ENCODE measurements at places on chromosomes 2 and 18.
A peak's percentile ranks its signal among the peaks of the same experiment; 100 is the strongest.

DNA sequence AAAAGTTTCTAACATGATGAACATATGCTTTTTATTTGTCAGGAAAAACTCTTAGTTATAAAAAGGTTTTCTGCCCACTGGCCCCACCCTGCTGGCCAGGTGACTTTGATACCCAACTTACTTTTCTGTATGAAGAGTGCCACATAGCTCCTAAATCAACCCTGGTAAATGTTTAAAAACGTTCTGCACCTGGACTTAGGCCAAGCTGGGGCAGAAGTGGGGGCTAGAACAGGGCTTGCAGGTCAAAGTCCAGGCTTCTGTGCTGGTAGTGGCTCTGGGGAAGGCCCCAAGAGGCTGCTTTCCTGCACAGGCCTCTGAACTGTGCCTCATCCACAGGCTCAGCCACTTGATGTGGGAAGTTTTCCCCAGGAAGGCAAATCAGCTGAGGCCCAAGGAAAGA lies 171.7 kb downstream of the ANKRD30B start:
- no peak for DNase-seq

GRCh38 chr2:190468814-190469569 lies 60.8 kb downstream of the MFSD6 start:
- peak; percentile 22 for DNase-seq

DNA sequence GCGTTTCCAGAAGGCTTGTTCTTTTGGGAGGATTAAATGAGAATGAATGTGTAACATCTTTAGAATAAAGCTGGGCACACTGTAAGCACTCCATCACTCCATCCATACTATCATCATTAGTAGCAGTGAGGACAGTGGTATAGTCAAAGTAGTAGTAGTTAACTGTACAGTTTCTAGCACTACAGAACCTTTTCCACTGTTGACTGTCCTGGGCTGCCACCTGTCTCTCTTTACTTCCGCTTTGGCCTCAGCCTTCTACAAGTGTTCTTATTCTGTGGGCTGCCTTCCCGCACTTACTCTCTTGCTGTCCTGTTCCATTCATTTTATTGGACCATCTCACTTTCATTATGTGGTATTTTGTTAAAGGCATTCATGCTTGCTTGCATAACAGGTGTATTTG lies 3.3 kb downstream of the SLC9A2 start:
- DNase-seq = no peak

DNA sequence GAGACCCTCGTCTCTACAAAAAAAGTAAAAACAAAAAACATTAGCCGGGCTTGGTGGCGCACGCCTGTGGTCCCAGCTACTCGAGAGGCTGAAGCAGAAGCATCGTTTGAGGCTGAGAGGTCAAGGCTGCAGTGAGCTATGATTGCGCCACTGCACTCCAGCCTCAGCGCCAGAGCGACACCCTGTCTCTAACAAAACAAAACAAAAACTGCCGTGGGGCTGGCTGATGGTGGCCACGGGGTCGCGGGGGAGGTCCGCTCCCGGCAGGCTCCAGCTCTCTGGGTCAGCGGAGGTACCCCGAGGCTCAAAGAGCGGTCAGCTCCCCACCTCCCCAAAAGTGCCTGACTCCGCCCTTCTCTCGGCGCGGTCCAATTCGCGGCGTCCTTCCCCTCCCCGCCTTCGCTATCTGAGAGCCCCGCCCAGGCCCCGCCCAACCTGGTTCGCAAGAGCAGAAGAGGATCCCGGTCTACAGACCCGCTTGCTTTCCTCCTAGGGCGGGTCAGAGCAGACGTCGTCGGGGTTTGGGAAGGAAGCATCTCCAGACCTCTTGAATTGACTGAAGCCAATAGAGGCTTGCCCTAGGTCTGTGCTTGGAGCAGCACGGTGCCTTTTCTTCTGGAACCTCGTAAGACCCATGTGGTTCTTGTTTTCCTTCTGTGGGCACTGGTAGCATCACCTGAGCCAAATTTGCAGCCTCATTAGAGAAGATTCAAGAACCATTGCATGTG lies 7.8 kb downstream of the RAX start:
- no peak for DNase-seq

GRCh38 chr2:112181571-112182290 lies 43.5 kb downstream of the FBLN7 start:
- DNase-seq = no peak
